Stimulated activated CD8-positive, alpha-beta memory T cell treated with anti-CD3 and anti-CD28 coated beads, Interleukin-4, amount 100 ng/mL, for 1 hour (primary cell): ENCODE measurements at places on chromosomes 16 and 17.

DNA sequence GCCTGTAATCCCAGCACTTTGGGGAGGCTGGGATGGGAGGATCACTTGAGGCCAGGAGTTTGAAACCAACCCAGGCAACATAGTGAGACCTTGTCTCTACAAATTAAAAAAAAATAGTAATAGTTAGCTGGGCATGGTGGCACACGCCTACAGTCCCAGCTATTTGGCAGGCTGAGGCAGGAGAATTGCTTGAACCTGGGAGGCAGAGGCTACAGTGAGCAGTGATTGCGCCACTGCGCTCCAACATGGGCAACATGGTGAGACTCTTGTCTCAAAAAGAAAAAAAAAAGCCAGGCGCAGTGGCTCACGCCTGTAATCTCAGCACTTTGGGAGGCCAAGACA is 56.9 kb upstream of the MRTFB start:
- no peak for DNase-seq

- no peak for DNase-seq
Observed at GRCh38 chr16:77327717-77328116, 107.1 kb downstream of the ADAMTS18 start.

GRCh38 chr16:66298006-66298405 is 68.5 kb upstream of the CDH5 start:
- no peak for DNase-seq

DNA sequence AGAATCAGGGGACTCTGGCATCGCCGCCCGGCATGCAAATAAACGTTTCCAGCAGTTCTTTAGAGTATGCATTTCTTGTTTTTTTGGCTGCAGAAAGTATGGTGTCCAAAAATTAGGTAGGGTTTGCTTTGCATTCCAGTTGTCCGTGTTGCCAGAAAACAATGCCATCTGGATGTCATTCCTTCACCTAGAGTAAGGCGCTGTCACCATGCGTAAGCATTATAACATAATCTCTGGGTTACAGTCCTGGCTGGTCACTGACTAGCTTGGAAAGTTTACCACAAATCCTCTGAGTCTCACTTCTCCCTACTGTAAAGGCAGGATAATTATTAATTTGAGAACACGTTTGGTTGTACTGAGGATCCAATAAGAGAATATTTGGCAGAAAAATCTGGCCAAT is 457.7 kb downstream of the XYLT1 start:
- DNase-seq = no peak

GRCh38 chr16:22235839-22236745 is 30.0 kb downstream of the EEF2K start:
- no peak for DNase-seq

- DNase-seq = no peak
Observed at GRCh38 chr16:84699147-84699711, 571 bp upstream of the USP10 start.

DNA sequence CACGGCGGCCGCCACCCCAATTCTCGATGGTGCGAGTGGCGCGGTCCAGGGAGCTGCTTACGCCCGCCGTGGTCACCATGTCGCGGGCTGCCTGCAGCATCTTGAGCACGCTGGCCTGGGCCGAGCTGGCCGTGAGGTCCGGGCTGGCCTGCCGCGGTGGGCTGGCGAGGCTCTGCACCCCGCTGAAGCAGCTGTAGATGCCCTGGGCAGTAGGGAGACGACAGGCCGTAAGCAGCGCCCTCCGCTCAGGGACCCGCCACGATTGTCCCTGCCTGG is 16.4 kb downstream of the GRIN2C start:
- no peak for DNase-seq

DNA sequence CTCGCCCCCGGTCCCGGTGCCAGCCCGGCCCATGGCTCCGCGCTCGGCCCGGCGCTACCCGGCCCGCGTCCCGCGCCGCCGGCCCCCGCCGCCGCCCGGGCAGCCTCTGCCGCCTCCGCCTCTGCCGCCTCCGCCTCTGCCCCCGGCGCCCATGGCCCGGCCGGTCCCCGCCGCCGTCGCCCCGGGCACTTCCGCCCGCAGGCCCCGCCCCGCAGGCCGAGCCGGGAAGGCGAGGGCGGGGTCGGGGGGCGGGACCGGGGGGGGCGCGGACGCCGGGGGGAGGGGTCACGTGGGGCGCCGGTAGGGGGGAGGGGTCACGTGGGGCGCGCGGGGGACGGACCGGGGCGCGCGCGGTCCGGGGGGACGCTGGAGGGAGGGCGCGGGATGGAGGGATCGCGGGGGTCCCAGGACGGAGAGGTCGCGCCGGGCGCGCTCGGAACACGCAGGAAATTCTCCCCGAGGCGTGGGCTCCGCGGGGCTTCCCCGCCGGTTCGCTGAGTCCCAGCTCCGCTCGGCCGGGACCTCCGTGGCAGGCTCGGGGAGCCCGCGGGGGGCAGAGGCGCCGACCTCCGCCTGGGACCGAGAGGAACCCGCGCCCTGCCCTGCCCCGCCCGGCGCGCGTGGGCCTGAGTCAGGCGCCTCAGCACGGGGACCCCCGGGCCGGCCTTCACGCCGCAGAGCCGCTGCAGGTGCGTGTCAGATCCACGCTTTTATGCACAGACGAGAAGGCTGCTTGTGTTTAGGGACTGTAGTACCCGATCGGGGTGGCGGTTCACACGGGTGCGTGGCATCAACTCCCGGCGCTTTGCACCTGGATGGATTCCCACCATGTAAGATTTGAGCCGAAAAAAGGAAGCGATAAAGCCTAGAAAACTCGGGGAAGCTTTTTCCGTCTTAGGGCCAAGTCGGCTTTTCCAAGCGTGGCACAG is at the start of gene PGAP6:
Gene PGAP6, minus strand, starts transcription at position 190 of the 929 bp plus-strand sequence. Its CDS starts 157 bp downstream, at position 33.
- DNase-seq = peak; percentile 53

- no peak for DNase-seq
Observed at GRCh38 chr17:33436321-33436720, 143.2 kb upstream of the ASIC2 start.

GRCh38 chr17:29250666-29251065 is 4.0 kb downstream of the CRYBA1 start:
- no peak for DNase-seq

DNA sequence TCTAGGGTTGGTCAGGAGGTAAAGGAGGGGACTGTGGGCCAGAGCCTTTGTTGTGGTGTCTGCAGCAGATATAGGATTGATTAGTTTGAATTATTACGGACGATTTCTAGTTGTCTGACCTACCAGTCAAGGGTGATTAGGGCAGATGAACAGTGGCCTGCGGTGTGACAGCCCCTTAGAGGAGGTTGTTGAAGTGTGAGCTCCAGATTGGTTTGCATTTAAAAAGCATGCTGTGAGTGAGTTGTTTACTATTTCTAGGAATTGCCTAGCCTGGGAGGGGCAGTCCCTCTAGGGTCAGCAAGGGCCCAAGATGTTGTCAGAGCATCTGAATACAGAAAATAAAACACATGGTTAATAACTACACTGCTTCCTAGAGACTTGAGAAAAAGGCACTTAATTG is 108.8 kb downstream of the ARHGAP44 start:
- no peak for DNase-seq

DNA sequence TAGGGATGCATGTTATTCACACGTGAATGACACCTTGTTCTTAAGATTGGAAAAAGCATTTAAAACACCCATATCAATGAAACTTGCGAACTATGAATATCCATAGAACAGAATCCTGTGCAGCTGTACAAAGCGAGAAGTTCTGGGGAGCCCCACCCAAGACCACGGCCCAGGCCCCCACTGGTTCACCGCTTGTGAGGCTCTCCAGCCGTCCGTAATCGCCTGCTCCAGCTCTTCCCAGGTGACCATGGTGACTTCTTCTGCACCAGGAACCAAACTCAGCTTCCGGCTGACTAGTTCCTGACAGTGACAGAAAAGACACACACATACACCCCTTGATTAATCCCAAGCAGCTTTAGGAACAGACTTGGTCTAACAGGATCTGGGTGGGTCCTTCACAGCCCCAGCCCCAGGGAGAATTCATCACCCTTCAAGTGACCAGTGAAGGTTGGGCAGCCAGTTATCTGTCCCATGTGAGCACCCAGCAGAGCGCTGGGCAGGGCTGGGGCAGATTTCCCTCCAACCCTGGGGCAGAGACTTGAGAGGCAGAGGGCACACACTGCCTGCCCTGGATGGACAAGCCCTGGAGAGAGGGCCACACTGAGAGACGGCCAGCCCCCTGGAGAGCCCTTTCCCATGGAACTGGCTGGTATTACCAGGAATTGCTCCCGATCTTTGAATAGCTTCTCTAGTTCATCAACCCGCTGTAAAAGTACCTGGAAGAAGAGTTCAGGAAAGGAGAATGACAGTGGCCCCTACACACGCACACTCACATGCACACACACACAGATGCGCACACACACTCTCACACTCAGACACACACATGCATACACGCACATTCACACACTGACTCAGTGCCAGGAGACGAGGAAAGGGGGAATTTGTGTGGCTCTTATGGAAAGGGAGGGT is 3.6 kb downstream of the QRICH2 start:
- no peak for DNase-seq
